ENCODE measurements at places on chromosomes 5 and 9.
A peak's percentile ranks its signal among the peaks of the same experiment; 100 is the strongest.

GRCh38 chr5:172881691-172882370 lies 47.8 kb downstream of the ERGIC1 start:
- DNase-seq: no peak

- DNase-seq: no peak
Observed at GRCh38 chr5:123007182-123007581, 29.3 kb downstream of the PPIC start.

- peak; percentile 80 for DNase-seq
Observed at GRCh38 chr9:109013679-109014607, 644 bp upstream of the CTNNAL1 start.

- no peak for DNase-seq
Observed at GRCh38 chr5:135887881-135888614, 7.6 kb downstream of the IL9 start.

DNA sequence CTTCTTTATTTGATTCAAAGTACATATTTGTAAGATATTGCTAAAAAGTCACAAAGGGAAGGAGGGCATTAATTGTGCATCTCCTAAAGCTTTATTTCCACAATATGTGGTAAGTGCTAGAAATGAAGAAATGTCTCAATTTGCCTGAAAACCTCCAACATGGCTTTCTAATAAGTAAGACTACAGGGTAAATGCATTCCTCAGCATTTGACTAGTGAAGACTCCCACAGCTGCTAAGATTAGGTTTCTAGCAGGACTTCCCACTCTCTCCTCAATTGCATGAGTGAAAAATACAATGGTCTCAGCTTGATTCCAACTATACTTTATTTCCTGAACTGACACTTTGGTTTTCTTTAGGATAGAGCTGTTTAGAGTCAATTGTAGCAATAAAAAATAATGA lies 162.1 kb downstream of the ELAVL2 start:
- no peak for DNase-seq

DNA sequence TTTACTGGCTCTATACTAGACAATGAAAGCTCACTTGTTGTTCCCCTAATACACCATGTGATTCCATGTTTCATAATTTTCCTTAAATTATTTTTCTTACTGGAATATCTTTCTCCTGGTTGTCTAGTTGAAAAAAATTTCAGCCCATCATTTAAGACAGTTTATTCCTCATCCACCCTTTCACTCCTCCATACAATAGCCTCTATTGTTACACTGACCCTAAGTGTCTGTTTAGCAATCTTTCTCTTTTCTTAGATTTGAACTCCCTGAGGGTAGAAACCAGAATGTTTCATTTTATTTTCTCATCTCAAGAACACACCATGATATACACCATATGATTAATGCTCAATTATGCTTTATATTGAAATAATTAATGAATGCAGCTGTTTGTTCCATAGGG lies 413.4 kb upstream of the ITGA1 start:
- no peak for DNase-seq

- peak; percentile 42 for DNase-seq
Observed at GRCh38 chr9:83281306-83282255, 218.6 kb upstream of the RASEF start.

GRCh38 chr9:35861161-35861897 lies 8.9 kb downstream of the OR13J1 start:
- no peak for DNase-seq

GRCh38 chr9:115636596-115636995 lies 517.0 kb upstream of the PAPPA start:
- no peak for DNase-seq
